Kidney epithelial cell (primary cell): ENCODE measurements at places on chromosomes 16 and 17.

GRCh38 chr16:88769617-88770460, 15.2 kb downstream of the PIEZO1 start:
- no peak for DNase-seq

- DNase-seq = no peak
These were observed 124.0 kb upstream of the PMFBP1 start for GRCh38 chr16:72295914-72296313.

DNA sequence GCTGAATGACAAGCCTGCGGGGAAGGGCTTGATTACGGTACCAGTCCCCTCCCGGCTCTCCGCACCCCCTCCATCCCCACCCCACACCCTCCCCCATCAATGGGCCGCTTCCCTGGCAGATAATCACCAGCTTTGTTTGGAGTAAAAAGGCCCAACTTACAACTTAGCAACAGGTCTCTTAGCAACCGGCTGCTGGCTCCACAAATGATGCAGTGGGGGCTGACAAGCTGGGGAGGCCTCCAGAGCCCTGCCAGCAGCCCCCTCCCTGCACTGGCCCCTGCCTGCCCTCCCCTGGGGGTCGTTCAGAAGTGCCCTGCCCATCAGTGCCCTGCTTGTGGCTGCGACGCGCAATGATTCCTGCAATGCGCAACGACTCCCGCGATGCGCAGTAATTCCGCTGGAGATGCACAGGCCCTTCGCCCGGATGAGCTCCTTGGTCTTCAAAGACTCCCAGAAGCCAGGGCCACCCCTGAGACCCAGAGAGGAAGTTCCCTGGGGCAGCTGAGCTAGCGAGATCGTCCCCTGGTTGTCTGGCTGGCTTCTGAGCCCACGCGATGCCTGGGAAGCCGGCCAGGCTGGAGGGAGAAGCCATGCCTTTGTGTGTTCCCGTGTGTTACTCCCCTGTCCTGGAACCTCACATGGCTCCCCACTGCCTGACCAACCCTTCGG, 23.3 kb downstream of the CPNE2 start:
- DNase-seq = no peak

DNA sequence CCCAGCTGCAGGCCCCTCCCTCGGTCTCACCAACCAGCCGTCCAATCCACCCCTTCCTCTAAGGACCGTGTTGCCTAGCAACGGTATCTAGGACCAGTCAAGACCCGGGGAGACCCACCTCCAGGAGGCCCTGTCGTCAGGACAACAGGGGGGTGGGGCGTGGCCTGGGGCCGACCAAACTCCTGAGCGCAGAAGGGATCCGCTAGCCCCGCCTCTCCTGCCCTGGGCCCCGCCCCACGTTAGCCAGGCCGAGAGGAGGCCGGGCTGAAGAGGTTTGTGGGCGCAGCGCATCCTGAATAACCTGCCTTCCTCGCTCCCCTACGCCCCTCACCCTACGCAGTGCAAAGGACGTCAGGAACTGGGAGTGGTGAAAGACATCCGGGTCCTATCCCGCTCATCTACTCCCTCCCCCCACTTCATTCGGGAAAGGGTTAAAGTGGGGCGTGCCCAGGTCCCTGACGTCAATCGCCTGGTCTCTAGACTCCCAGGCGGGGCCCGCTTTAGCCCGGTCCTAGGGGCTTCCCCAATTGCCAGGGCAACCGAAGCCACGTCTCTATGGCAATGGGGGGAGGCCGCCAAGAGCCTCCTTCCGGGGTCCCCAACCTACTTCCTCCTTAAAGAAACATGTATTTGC, 14.7 kb downstream of the DLG4 start:
- no peak for DNase-seq

DNA sequence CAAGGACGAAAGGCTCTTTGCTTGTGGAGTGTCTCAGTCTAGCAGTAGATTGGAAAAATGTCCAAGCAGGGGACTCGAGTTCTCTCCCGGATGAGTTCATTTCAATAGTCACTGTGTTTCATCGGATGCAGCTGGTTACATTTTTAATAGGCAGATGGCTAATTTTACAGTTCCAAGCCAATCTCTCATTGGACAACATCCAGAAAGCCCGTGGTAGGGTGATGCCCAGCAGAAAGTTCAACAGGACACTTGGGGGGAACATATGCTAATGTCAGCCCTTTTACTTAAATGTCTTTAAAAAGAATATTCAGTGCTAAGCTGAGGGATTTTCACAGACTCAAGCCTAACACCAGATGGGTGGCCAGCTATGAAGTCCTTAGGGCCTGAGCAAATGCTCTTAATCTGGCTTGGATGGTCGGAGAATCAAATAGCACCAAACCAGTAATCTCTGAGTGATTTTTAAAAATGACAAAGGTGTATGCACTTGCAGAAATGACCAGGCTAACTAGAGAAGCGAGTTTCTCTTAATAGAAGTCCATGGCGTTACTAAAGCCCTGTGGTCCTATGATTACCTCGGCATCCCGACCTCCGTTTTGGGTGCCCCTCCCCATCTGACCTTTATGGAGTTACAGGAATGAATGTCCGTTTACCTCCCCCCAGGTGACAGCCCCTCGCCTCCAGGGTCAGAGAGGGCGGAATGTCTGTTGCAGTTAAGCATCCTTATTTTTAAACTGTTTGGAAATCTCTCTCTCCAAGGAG, 289.2 kb upstream of the SALL1 start:
- no peak for DNase-seq

DNA sequence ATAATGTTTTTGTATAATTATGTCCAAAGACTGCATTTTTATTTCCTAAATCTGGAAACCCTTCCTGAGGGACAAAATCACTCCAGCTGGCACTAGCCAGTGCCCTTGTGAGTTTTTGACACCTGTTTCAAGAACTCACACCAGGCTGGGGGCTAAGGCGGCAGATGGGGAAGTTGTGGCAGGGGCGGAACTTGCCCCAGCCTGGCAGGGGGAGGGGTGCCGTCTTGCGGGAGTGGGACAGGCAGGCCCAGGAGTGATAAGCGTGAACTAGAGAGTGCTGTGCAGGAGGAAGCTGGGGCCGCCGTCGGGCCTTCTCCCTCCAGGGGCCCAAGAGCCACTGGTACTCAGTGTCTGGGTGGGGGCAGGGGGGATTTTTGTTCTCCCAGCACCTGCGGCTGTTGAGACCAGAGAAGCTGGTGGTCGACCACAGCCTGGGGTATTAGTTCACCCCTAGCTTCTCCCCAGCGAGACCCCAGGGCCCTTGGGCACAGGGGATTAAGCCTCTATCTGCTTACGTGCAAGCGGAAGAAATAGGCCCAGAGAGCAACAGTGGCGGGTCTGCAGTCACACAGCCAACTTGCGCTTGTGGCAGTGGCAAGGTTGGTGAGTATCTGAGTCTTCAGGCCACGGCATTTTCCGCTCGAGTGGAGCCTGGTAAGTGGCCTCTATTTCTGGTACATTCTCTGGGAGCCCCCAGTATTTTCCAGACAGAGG, 40.2 kb upstream of the PLCG2 start:
- DNase-seq = no peak

DNA sequence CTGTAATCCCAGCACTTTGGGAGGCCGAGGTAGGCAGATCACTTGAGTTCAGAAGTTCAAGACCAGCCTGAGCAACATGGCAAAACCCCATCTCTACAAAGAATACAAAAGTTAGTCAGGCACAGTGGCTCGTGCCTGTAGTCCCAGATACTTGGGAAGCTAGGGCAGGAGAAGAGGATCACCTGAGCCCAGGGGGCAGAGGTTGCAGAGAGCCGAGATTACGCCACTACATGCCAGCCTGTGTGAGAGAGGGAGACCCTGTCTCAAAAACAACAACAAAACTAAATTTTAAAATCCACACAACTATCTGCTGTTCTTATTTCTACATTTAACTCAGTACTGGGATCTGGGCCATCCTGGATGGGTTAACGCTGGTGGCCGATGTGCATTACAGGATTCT, 41.2 kb upstream of the ARL6IP1 start:
- no peak for DNase-seq

- no peak for DNase-seq
These were observed 11.9 kb downstream of the KATNB1 start for GRCh38 chr16:57747496-57747895.
